ENCODE measurements at places on chromosomes 12 and 14.

DNA sequence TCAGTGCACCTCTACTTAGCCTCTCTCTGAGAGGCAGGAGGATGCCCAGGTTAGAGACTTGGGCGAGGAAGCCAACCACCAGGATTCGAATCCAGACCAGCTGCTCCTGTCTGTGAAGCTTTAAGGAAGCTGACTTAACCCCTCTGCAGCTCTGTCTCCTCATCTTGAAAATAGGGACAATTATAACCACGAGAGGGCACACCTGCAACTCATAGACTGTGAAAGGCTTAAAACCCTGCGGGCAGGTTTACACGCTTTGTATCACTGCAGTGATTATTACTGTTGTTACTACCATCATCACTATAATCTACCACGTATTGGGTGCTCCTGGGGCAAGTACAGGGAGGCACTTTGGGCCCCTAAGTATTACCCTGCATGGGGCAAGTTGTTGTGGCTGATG, 379.8 kb downstream of the VRK1 start:
- peak; percentile 15 for DNase-seq

DNA sequence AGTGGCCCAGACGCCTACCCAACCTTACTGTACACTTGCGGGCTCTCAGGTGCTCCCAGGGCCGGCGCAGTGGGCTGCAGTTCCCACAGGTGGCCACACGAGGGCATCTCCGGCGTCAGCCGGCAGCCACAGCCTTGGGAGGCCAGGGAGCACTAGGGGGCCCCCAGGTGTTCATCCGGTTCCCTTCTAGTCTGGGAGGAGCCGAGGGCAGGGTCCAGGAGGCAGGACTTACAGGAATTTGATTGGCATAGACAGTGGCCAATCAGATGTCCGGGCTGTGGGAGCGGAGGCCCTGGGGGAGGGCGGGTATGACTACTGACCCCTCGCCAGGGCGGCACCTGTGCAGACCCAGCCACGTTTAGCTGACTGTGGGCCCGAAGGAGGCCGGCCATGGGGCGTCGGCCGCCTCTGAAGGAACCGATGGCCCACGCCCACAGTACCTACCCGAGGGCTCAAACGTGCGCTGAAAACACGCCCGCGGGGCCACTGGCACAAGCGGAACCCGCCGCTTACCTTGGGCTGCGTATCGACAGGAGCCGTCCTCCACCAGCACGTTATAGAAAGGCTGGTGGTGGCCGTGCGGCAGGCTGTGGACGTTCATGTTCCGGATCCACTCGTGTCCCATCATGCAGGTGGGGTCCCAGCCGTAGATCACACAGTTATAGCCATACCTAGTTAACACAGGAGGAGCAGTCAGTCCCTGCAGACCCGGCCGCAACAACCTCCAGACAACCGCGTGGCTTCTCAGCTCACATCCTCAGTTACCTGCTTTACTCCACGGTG, 34.8 kb downstream of the FBXO21 start:
- DNase-seq, result peak; percentile 48

- DNase-seq, result no peak
These were observed 12.2 kb upstream of the ITPR2 start for GRCh38 chr12:26845057-26845666.

- no peak for DNase-seq
These were observed 4.8 kb downstream of the KITLG start for GRCh38 chr12:88575361-88575970.

DNA sequence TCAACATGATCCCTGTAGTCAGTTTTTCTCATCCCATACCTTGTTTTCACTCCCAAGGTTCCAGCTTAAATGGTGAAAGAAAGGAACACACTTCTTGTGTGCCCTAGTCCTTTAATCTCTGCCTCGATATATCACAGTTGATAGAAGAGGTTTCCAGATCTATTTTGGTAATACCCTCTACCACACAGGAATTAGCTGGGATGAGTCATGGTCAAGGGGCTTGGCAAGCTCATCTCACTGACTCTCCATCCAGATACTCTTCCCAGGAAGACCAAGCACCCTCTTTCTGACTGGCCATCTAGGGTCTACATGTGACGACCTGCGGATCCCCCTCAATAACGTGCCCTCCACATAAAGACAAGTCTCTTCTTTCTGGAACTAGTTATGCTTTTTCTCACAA, 277.9 kb downstream of the ITPR2 start:
- DNase-seq, result no peak

- DNase-seq, result no peak
These were observed 78.8 kb downstream of the ETV6 start for GRCh38 chr12:11728154-11728755.

DNA sequence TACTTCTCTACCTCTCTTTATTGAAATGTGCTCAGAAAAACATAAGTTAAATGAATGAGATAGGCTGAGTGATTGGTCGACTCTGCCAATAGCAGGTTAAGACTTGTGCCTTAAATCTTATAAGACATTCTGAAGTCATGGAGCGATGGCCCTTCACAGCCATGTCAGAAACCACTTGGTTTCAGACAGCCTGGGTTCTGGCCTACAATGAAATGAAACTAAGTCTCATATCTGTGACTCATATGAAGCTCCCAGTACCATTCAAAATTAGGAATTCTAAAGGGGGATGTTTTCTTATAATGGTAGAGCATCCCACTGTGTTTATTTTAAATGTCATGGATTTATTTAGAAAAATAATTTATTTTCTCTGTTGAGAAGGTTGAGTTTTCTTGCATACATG, 42.6 kb downstream of the PLXNC1 start:
- DNase-seq, result no peak
